Activated effector memory CD4-positive, alpha-beta T cell treated with Interleukin-2 at 50 U/mL for 16 hours (primary cell): ENCODE measurements at places on chromosomes 1 and 21.
A peak's percentile ranks its signal among the peaks of the same experiment; 100 is the strongest.

- DNase-seq = no peak
Measured at GRCh38 chr1:70809069-70809468, 238.5 kb downstream of the PTGER3 start.

DNA sequence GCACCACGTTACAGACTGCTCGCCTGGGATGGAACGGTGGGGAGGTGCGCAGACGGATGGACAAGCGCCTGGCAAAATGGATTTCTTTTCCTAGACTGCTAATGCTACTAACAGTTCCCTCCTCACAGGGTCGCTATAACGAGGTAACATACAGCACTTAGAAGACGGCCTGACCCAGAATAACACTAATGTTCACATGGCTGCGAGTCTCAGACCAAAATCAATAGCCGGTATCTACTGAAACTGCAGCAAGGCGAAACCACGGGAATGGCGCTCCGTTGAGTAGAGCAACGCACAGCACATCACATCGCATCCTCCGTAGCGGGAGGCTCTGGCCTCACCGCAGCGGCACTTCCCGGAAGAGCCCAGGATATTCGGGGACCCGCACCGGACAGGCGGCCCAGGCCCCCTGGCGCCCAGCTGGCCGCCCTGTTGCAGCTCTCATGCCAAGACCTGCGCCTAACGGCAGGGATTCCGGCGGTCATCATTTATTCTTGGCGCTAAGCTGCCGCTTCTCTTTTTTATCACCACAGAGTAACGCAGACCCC is 46.6 kb downstream of the VPS26C start:
- peak; percentile 27 for DNase-seq

DNA sequence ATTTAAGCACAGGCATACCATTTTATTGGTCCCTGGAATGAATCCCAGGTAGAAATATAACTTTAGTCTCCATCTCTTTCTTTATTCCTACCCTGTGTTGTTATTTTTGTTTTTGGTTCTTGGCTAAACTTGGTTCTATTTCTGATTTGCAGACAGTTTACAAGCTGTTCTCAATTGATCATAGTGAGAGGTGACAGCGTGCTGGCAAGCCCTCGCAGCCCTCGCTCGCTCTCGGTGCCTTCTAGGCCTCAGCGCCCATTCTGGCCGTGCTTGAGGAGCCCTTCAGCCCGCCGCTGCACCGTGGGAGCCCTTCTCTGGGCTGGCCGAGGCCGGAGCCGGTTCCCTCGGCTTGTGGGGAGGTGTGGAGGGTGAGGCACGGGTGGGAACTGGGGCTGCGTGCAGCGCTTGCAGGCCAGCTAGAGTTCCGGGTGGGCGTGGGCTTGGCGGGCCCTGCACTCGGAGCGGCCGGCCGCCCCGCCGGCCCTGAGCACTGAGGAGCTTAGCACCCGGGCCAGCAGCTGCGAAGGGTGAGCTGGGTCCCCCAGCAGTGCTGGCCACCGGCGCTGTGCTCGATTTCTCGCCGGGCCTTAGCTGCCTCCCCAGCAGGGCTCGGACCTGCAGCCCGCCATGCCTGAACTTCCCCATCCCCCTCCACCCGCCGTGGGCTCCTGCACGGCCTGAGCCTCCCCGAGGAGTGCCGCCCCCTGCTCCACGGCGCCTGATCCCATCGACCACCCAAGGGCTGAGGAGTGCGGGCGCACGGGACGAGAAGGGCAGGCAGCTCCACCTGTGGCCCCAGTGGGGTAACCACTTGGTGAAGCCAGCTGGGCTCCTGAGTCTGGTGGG is 38.7 kb downstream of the SNRPE start:
- no peak for DNase-seq

DNA sequence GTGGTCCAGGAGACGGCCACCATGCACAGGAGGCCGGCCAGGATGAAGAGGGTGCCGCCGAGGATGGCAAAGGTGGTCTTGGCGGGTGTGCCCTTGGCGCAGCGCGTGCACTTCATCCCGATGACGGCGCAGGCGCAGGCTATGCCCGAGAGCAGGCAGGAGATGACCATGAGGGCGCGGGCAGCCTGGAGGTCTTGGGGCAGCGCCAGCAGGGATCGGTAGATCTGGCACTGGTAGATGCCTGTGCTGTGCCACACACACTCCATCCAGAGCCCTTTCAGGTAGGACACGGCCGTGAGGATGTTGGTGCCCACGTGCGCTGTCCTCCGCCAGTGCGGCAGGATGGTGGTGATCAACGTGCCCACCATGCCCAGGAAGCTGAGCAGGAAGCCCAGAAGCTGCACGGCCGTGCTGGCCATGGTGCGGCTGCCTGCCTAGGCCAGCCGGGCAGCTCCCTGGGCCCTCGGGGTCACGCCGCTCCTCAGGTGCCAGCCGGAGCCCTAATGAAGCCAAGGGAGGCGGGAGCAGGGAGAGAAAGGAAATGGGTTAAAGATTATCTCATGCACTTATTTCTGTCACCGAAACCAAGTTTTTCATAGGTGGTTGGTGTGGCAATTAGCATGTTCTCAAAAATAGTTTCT is 18.5 kb downstream of the CLDN14 start:
- DNase-seq = no peak
